ENCODE measurements at places on chromosomes 7 and 10.

- no peak for DNase-seq
Measured at GRCh38 chr10:118873091-118873737, 118.4 kb upstream of the CACUL1 start.

DNA sequence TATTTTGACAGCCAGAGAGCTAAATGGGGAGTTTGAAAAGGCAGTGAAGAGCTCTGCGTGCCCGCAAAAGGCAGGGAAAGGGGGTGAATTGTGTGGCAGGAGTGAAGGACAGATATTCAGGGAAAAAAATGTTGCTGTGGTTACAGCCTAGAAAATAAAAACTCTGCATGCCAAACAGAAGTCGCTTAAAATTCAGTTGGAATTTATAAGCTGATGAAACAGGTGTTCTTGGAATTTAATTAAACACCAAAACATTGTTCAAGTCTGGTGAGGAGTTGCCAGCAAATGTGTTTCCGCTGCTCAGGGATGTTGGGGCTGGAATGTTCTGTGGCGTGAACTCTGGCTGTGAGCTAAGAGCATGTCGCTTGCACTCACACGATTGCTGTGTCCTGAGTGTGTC lies 169.3 kb downstream of the ADRA2A start:
- no peak for DNase-seq

DNA sequence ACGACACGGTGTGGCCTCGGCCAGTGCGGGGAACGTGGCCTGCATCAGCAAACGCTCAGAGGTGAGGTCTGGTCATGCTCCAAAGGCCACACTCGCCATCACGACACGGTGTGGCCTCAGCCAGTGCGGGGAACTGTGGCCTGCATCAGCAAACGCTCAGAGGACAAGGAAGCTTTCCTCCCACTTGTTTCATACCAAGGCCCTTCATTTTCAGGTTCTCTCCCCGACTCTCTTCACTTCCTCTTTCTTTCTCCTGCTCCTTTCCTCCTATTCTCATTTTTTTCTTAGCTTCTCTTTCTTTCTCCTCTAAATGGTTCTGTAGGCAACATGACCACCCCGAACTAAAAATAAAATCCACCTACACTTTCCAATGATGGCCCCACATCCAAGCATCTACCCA lies 384.4 kb upstream of the SHH start:
- no peak for DNase-seq

- no peak for DNase-seq
Measured at GRCh38 chr7:157664871-157665633, 328.2 kb downstream of the DNAJB6 start.

DNA sequence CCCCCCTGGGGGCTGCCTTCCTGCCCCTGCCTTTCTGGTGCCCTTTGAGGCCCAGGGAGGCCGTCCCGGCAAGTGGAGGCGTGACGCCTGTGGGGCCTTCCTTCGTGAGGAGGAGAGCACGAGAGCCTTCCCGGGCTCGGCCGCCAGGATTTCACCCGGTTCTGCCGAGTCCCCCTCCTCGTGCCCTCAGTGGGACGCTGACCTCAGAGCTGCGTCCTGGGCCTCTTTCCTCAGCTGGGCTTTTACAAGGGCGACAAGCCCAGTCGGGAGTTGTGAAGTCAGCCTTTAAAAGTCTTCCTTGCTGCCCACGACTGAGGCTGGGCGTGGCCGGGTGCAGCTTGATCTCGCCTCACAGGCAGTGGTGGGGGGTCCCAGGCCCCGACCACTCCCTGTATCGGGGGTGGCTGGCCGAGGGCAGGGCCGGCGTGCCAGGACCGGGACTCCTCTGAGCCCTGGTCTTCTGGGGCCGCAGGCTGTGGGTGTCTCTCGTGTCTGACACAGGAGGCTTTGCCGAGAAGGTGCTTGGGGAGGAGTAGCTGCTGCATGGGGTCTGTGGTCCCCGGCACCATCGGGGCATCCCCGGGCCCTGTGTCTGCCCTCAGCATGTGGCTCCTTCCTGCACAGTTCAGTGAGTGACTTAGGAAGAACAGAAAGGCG lies 41.8 kb downstream of the FAM20C start:
- DNase-seq, result no peak

Data from activated CD4-positive, alpha-beta T cell treated with anti-CD3 and anti-CD28 coated beads for 4 hours (primary cell).